CD4-positive, alpha-beta T cell treated with Interferon gamma for 1 hour (primary cell): ENCODE measurements at places on chromosomes 16 and 17.

DNA sequence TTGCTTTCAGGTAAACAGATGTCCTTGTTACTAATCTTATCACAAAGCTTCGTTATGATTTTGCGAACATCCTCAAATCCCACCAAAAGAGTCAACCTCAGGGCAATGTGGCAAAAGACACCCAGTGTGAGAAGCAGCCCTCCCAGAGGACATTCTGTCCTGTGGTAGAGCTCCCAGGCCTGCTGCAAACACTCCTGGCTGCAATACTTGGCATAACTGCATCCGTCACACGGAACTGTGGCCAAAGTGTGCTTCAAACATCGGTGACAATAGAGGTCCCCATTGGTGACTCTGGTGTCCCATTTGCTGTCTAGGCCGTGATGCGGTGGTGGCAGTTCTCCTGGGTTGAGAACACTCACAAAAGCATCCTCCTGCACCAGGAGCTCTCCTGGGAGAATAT lies 29.5 kb downstream of the SMYD4 start:
- no peak for DNase-seq

GRCh38 chr17:1082579-1082978 lies 85.7 kb downstream of the TIMM22 start:
- no peak for DNase-seq

GRCh38 chr17:70875729-70876310 lies 706.5 kb downstream of the KCNJ2 start:
- DNase-seq = no peak

GRCh38 chr17:1110862-1111598 lies 68.8 kb downstream of the ABR start:
- DNase-seq = peak; percentile 70

GRCh38 chr17:7018331-7018964 lies 4.4 kb upstream of the BCL6B start:
- DNase-seq = no peak

GRCh38 chr17:64253470-64253869 lies 9.6 kb downstream of the TEX2 start:
- DNase-seq = no peak

- DNase-seq = peak; percentile 72
Observed at GRCh38 chr17:31508288-31509094, 117.0 kb downstream of the RAB11FIP4 start.

DNA sequence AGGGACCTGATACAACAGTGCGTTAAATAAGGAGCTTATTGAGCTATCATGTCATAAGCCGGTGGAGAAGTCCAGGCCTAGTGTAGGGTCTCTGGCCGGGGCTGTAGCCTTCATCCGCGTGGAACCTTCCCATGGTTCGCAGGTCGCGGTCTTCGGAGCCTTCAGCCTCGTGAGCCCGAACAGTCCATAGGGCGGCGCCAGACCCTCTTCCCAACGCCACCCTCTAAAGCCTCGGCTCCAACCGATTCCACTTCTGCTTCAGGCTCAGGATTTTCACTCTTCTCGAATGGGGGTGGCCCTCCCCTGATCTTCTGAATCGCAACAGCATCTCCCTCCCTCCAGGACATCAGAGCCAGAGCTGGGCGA lies 10.3 kb upstream of the BRCA1 start:
- DNase-seq = no peak

GRCh38 chr16:87671221-87671620 lies 68.9 kb downstream of the JPH3 start:
- DNase-seq = no peak

GRCh38 chr16:34802848-34803599 lies 1343.6 kb downstream of the TP53TG3F start:
- no peak for DNase-seq

DNA sequence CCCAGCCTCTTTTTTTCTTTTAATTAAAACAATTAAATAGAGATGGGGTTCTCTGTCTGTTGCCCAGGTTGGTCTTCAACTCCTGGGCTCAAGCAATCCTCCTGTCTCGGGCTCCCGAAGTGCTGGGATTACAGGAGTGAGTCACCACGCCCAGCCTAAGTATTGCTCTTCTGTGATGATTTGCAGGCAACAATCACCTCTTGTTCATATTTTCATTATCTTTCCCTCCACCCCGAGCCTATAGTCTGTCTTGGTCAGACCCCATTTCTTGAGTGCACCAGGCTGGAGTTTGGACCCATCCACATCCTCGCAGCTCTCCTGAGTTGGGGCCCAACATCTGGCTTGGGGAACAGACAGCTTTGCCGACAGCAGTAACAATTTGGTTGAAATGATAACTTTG lies 4.3 kb upstream of the SPN start:
- DNase-seq = no peak

DNA sequence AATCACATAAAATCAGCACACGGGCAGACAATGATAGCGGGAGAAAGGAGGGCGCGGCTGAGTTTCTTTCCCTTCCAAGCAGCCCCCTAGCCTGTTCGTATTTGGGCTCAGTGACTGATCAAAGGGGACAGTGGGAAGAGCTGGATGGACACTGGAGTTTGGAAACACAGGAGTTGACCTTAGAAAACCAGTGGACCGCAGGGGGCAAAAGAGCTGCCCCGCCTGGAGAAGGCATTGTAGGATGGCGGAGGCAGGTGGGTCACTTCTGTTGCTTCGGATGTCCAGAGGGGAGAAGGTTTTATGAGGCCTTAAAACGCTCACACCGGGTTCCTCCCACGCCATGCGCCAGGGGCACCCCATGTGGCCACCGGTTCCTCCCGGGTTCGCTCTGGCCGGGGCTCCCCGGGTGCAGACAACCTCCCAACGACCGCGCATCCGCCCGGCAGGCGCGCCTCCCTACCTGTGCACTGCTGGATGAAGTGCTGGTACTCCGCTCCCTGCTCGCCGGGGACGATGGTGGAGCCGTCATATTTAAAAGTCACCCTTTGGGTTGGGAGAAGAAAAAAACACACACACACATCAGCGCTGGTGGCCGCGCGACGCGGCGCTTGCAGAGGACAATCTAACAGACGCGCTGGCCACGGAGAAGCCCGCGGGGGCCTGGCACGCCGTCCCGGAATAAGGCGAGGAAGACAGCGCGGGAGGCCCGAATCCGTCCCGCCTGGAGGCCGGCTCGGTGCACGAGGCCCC lies 662 bp downstream of the COTL1 start:
- peak; percentile 16 for DNase-seq

- DNase-seq = peak; percentile 26
Observed at GRCh38 chr17:7988750-7989178, 13.7 kb upstream of the GUCY2D start.

DNA sequence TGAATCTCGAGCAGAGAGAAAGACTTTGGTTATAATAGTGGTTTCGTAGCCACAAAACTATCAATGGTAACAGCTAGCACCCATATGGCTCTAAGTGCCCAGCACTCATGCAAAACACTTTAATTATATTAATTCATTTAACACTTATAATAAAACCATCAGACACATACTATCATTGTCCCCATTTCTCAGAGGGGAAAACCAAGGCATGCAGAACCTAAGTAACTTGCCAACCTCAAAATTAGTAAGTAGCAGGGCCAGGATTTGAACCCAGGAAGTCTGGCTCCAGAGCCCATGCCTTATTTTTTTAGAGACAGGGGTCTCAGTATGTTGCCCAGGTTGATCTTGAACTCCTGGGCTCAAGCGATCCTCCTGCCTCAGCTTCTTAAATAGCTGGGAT lies 145.6 kb upstream of the HS3ST2 start:
- no peak for DNase-seq

DNA sequence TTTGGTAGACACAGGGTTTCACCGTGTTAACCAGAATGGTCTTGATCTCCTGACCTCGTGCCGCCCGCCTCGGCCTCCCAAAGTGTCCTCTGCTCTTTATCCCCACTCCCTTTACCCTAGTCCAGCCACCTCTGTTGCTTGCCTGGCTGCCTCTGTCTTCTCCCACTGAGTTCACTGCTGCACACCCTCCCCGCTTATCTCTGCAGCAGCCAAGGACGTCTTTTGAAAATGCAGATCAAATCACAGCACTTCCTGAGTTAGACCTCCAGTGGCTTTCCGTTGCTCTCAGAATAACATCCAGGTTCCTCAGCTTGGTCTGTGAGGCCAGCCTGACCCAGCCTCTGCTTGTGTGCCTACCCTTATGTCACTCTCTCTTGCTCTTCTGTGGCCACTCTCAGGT lies 5.4 kb downstream of the METTL22 start:
- DNase-seq = no peak

DNA sequence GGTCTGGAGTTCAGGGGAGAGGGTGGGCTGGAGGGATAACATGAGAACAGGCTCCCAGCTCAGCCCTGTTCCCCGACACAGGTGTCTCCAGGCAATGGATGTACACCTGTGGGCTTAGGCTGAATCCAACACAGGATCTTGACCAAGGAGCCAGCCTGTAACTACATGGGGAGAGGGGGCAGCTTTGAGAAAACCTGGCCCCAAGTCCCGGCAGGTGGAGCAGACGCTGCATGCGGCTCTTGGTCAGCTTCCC lies 73.3 kb upstream of the TOB1 start:
- no peak for DNase-seq

DNA sequence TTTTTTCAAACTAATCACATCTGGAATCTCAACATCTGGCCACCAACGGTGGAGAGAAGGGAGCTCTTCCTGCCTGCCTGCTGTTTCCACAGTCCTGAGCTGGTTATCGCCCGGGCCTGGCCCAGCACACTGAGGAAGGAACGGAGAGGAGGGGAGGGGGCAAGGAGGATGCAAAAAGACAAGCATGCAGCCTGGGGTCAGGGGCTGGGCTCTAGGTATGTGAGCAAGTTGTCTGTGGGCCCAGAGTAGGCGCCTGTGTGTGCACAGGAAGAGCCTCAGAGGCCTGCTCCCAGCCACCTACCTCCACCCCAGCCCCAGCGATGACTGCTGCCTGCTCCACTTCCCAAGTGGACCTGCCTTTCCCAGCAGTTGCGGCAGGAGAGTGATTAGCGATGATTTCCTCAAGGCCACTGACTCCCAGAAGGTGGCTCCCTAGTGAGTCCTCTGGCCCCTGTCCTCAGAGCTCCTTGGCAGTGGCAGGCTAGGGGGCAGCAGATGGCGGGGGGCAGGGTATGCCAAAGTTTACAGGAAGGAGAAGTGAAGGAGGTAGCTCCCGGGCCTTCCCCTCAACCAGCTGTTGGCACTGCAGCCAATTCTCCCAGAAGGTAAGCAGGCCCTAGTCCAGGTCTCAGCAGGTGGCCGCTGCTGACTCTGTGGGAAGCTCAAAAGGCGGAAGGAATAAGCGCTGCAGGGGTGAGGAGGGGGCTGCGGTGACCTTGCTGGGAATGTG lies 27.0 kb upstream of the RASD1 start:
- no peak for DNase-seq

- no peak for DNase-seq
Observed at GRCh38 chr16:11067697-11068141, 123.4 kb downstream of the CLEC16A start.

DNA sequence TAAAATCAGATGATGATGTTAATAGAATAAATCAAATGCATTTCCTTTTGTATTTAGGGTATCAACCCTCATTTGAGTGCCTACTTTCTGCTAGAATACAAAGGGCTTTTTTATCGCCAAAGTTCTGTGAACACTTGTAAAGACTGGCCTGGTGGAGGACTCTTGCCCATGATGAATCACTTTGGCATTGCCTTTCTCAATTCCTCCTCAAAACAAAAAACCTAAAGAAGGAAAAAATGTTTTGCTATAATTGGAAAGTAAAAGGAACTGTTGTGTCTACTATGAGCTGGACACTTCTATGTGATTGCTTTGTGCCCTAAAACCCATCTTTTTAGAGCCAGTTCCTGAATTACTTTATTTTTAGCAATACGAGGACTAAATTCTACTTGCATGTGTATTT lies 13.0 kb upstream of the DHRS11 start:
- DNase-seq = no peak

DNA sequence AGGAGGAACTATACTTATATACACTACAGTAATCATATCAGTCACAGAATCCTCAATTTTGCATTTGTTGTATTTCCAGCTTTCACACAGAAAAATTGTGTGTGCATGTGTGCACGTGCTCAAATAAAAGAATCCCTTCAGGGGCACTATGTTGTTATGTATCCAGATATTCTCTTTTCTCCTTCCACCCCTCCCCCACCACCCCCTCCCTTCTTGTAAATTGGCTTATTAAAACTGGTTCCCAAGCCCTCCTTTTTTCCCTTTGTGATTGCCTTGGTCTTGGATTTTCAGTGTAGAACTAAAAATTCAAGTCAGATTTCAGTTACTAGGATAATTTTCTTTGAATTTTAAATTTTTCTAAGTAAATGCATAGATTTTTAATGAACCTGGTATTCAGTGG lies 86.3 kb downstream of the WNT3 start:
- DNase-seq = no peak

- DNase-seq = peak; percentile 78
Observed at GRCh38 chr17:40068917-40069750, 6.4 kb downstream of the THRA start.

DNA sequence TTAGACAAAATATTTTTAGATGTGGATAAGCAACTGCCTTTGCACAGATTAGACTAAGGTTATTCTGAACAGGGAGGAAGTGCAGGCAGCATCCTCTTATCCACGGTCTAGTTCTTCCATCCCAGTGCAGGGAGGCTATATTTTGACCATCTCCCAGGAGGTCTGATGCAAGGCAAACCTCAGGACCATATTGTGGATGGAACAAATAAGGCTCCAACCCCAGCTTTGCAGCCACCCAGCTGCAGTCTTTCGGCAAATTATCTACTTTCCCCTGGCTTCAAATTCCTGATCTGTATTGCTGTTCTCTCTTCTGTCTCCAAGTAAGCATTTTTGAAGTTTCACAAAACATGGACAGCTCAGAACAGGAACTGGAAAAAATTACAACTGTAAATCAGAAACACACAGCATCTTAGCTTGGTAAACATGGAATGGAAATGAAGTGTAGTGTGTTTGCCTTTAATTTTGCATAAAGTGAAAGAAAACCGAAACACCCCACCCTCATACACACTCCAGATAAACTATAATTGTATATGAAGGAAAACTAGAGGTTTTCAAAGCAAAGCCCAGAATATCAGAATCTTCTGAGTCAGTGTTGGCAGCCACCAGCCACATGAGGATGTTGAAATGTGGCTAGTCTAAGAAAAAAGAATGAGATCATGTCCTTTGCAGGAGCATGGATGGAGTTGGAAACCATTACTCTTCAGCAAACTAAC lies 33.5 kb upstream of the MON1B start:
- no peak for DNase-seq

- no peak for DNase-seq
Observed at GRCh38 chr17:71392715-71393567, 727.9 kb upstream of the SOX9 start.

- DNase-seq = no peak
Observed at GRCh38 chr17:30292286-30292858, 628 bp upstream of the BLMH start.

GRCh38 chr16:88812513-88813268 lies 963 bp upstream of the APRT start:
- DNase-seq = peak; percentile 16

DNA sequence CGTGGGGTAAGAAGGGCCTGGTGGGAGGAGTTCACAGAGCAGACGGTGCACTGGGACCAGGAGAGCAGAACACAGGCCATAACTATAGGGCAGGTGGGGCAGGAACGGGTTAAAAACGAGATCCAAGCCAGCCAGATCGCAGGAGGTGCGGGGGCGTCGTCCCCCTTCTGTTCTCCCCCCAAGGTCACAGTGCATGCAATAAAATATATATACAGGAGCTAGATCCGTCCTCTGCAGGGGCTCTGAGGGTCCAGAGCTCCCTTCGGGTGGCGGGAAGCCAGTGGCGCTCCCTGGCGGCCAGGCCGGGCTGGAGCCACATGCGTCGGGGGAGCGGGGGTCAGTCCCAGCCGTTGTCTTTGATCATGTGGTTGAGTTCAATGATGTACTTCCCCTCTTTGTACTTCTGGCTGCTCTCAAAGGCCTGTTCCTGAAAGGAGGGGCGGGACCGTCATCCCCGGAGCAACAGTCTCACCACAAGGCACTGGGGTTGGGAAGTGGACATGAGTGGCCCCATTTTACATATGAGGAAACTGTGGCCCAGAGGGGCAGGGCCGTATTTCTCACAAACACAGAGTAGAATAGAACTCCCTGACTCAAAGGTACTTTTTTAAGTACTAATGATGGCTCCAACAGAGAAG lies 768 bp upstream of the TBX6 start:
- peak; percentile 89 for DNase-seq
